CD4-positive, CD25-positive, alpha-beta regulatory T cell (primary cell): ENCODE measurements at places on chromosomes 2 and 18. TPM values are rescaled to one million over a fixed set of nuclear protein-coding genes. Genes with fewer than 3 reads are reported as not detected.
A peak's percentile ranks its signal among the peaks of the same experiment; 100 is the strongest.

- peak; percentile 65 for DNase-seq
Measured at GRCh38 chr2:173149491-173149890, 73.8 kb downstream of the MAP3K20 start.

CDH7 gene
- total RNA-seq = not detected

GRCh38 chr2:13884291-13884976 lies 748.1 kb upstream of the LRATD1 start:
- no peak for DNase-seq

CTLA4 gene
- total RNA-seq = 459 TPM

GRCh38 chr2:45909677-45910191 lies 258.3 kb downstream of the PRKCE start:
- no peak for DNase-seq

- peak; percentile 30 for DNase-seq
Measured at GRCh38 chr2:96265349-96265839, 403 bp downstream of the TMEM127 start.

- DNase-seq = no peak
Measured at GRCh38 chr18:74447404-74448152, 9.5 kb downstream of the DIPK1C start.

CD207 gene
- total RNA-seq = not detected

DNA sequence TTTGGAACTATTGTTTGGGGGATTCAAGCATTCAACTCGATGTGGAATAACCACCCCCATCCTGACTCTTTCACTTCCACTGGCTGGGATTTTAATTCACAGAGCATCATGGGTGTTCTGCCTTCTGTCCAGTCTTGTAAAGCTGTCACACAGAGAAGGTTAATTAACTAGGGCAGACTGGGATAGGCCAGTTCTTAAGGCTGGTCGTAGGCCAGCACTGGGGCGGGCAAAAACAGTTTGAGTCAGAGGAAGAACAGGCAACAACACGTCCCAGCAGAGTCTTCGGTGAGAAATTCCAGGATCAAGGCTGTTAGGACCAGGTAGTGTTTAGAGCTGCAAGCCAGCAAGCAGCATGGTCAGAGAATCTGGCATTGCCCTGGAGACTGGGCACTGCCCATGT lies 4.0 kb upstream of the RNF152 start:
- DNase-seq = no peak

METTL5 gene
- total RNA-seq = 26.7 TPM

DNA sequence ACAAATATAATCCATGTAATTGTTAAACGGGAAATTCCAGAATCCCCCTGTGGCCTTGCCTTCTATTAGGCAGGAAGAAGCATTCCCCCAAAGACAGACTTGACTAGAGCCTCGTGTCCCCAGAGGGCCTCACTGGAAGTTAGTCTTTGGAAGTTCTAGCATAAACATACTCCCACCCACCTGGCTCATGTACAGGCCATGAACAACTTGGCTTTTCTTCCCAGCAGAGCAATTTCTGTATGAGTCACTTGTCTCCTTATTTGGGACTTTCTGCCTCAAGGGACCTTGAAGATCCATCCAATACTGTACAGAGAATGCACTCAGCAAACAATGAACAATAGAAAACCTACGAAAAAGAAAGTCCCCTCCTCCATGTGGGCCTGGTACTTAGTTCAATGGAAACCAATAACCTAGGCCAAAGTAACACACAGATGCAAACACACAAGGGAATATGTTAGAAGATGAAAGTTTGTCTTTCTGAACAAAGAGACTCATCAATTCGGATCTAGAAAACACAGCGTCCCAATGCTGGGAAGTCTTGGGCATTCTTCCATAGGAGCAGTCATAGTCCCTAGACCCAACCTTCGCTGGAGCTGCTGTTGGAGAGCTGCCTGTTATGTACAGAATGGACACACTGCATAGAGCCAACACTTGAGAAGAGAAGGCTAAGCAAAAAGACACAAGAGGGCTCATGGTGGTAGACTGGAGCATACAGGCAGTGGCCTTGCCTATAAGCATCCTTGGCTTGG lies 303.5 kb downstream of the HRH4 start:
- DNase-seq = no peak

- DNase-seq = no peak
Measured at GRCh38 chr2:181851726-181852125, 39.8 kb upstream of the ITPRID2 start.

GRCh38 chr2:66578054-66578686 lies 143.2 kb downstream of the MEIS1 start:
- DNase-seq = no peak

DNA sequence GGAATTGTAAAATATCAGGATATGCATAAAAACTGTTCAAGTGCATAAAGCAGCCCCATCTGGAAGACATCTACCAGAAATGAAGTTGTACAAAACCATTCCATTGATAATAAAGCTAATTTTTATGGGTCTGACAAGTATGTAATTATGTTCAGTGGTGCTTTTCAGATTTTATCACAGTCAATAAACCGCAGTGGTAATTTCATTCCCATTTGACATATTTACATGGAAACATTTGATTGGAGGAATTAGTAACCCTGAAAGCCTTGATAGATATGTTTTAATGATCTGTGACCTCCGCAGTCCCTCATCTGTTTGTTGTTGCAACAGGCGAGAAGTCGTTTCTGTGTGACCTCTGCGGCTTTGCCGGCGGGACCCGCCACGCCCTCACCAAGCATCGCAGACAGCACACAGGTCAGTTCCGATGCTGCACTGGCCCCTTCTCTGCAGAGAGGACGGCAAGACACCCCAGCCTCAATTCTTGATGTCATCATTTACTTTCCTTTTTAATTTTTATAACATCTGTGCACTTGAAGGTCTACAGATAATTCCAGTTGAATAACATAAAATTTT lies 283.1 kb downstream of the ZNF407 start:
- no peak for DNase-seq

DNA sequence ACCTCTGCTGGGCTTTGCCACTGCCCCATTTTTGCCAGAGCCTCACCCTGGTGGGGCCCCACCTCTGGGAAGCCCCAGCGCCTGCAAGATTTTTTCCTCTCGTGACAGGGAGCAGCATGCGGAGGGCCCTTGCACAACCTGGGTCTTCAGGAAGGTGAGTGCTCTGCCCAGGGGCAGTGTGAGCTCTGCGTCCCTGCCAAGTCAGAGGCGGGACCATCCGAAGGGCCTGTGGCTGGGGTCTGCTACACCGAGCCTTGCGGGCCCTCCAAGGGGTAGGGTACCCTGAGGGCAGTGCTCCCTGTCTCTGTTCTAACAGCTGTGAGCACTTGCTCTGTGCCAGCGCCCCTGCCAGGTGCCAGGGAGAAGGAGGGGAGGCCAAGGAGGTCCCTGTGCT lies 5.8 kb upstream of the ODC1 start:
- DNase-seq = no peak

DNA sequence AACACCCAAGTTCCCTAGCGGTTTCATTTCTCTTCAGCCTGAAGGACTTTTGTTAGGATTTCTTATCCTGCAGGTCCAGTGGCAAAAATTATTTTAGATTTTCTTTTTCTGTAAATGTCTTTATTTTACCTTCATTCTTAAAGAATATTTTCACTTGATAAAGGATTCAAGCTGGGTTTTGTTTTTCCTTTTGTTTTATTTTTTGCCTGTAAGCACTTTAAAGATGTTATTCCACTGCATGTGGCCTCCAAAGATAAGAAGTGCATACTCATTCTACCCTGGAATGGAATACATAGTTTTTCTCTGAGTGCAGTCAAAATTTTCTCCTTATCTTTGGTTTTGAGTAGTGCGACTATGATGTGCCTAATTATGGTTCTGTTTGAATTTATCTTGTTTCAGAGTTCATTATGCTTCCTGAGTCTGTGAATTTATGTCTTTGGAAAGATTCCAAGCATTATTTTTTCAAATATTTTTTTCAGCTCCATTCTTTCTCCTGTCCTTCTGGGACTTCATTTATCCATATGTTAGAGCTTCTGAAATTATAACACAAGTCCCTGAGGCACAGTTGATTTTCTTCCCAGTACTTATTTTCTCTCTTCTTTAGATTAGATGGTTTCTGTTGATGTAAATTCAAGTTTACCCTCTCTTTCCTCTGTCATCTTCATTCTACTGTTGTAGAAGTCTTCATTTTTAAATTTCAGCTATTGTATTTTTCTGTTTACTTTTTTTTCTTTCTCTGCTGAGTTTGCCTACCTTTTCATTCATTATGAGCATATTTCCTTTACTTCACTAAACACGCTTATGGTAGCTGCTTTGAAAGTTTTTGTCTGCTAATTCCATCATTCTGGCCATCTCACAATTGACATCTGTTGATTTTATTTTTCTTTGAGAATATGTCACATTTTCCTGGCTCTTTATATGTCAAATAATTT lies 69.6 kb downstream of the MAPRE2 start:
- no peak for DNase-seq

REG1A gene
- total RNA-seq = not detected

- peak; percentile 66 for DNase-seq
Measured at GRCh38 chr2:26068602-26069298, 34.9 kb downstream of the RAB10 start.

- no peak for DNase-seq
Measured at GRCh38 chr18:75475228-75475627, 47.7 kb upstream of the SMIM21 start.
